ENCODE measurements at places on chromosomes 6 and 20. TPM values are rescaled to one million over a fixed set of nuclear protein-coding genes. Genes with fewer than 3 reads are reported as not detected.

The ZSCAN9 gene
- 1.1 TPM for polyA plus RNA-seq

The ADGRB3 gene
- not detected for polyA plus RNA-seq

The MYLK4 gene
- polyA plus RNA-seq, result 0.37 TPM

The WFDC5 gene
- not detected for polyA plus RNA-seq

The IL17A gene
- polyA plus RNA-seq, result not detected

The VSX1 gene
- not detected for polyA plus RNA-seq

- peaks cover 1% of the 10 kb centered on the region for H3K27me3 ChIP-seq
- DNase-seq, result no peak
- no peak overlapping the region for H3K4me3 ChIP-seq
- H3K27ac ChIP-seq, result no peak overlapping the region
Observed at GRCh38 chr6:8530785-8531435, 95.6 kb upstream of the SLC35B3 start.

DNA sequence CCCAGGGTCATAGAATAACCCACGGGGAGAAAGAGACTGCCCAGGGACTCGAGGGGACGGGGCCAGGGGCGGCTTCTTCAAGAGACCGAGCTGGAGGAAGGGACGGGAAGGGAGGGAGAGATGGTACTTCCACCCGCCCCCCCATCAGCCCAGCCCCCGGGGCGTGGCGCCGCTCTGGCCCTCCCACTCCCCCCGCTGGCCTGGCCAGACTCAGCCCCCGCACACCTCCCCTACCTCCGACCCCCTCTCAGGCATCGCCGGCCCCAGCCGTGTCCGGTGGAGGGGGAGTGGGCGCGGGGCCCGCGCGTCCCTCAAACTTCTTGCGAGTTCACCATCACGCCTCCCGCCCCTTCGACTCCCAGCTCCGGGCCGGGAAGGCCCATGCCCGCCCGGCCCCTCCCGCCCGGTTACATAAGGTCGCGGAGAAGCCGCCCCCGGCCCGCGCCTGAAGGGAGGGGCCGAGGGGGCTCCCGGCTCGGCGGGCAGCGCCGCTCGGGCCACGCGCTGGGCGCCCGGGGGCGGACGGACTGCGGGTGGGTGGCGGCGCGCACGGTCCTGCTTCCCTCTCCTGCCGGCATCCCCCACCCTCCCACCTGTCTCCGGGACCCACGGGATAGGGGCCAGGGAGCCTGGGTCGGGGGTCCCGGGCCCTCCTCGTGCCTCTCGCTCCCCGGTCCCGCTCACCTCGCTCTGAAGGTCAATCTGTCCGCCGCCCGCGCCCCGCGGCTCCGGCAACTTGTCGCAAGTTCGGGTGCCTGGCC, 562 bp downstream of the TFEB start:
- H3K4me1 ChIP-seq, result peaks cover 44% of the 10 kb centered on the region
- H3K27ac ChIP-seq, result peak overlapping the region; percentile 62
- H3K36me3 ChIP-seq, result no peaks in the 10 kb centered on the region

GRCh38 chr6:110781522-110782214, 33.6 kb downstream of the CDK19 start:
- H3K4me3 ChIP-seq, result no peak overlapping the region
- no peak for DNase-seq

GRCh38 chr6:45445749-45446549, 68.2 kb upstream of the SUPT3H start:
- H3K27me3 ChIP-seq, result no peaks in the 10 kb centered on the region
- peaks cover 84% of the 10 kb centered on the region for H3K36me3 ChIP-seq
- peaks cover 72% of the 10 kb centered on the region for H3K4me1 ChIP-seq
- H3K4me3 ChIP-seq, result no peak overlapping the region
- DNase-seq, result no peak
- no peak overlapping the region for H3K27ac ChIP-seq

GRCh38 chr6:156060013-156060412, 604.4 kb upstream of the NOX3 start:
- peaks cover 10% of the 10 kb centered on the region for H3K27me3 ChIP-seq
- no peaks in the 10 kb centered on the region for H3K36me3 ChIP-seq
- DNase-seq, result peak; percentile 57
- peaks cover 12% of the 10 kb centered on the region for H3K4me1 ChIP-seq
- peak overlapping the region; percentile 19 for H3K4me3 ChIP-seq
- peak overlapping the region; percentile 85 for H3K27ac ChIP-seq

GRCh38 chr6:61809004-61809595, 476.9 kb downstream of the KHDRBS2 start:
- no peak overlapping the region for H3K4me3 ChIP-seq
- H3K27me3 ChIP-seq, result no peaks in the 10 kb centered on the region

DNA sequence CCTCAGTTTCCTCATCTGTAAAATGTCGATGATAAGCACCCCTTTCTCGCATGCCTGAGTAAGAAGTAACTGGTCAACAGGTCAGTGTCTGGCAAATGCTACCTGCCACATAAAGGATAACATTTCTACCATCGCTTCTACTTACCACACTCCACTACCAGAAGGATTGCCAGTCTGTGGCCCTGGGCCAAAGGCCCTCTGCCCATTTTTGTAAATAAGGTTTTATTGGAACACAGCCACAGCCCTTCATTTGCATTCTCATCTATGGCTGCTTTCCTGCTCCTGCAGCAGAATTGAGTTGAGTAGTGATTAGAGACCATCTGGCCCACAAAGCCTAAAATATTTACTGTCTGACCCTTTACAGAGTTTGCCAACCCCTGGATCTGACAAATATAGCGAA, 121.8 kb downstream of the TOX2 start:
- no peak overlapping the region for H3K4me3 ChIP-seq
- no peak for DNase-seq
- H3K36me3 ChIP-seq, result no peaks in the 10 kb centered on the region
- H3K27me3 ChIP-seq, result peaks cover 10% of the 10 kb centered on the region

GRCh38 chr6:134585517-134585873, 267.6 kb upstream of the SGK1 start:
- no peak overlapping the region for H3K27ac ChIP-seq
- no peaks in the 10 kb centered on the region for H3K36me3 ChIP-seq
- no peak overlapping the region for H3K4me3 ChIP-seq
- DNase-seq, result no peak
- no peaks in the 10 kb centered on the region for H3K27me3 ChIP-seq
- no peaks in the 10 kb centered on the region for H3K4me1 ChIP-seq

DNA sequence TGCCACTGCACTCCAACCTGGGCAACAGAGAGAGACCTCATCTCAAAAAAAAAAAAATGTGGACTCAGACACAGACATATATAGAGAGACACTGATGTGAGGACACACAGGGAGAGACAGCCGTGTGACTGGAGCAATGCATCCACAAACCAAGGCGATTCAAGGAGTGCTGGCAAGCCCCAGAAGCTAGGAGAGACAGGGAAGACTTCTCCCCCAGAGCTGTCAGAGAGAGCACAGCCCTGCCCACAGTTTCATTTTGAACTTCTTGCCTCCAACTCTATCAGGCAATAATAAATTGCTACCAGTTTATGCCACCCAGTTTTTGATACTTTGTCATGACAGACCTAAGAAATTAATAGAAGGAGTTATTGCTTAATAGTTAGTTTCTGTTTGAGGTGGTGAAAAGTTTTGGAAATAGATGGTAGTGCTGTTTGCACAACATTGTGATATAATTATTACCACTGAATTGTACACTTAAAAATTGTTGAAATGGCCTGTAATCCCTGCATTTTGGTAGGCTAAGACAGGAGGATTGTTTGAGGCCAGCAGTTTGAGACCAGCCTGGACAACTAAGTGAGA, 5.1 kb upstream of the MDFI start:
- H3K4me3 ChIP-seq, result no peak overlapping the region
- H3K36me3 ChIP-seq, result no peaks in the 10 kb centered on the region
- peaks cover 23% of the 10 kb centered on the region for H3K27me3 ChIP-seq

DNA sequence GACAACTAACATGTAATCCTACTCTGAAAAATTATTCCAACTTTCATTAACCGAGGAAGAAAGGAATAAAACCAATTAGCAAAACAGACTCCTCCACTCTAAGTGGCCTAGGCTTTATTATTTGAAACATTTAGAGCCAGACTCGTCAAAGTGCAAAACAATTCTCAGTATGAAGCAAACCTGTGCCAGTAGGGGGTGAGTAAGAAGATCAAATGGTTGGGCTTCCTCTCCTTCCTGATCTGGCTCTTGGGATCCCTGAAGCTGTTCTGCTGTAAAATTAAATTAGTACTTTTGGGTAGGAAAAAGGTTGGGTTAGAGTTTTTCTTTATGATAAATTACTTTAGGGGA, 177.6 kb upstream of the MAN1A1 start:
- H3K27me3 ChIP-seq, result no peaks in the 10 kb centered on the region
- H3K4me1 ChIP-seq, result no peaks in the 10 kb centered on the region
- no peak overlapping the region for H3K4me3 ChIP-seq

Data from naive thymus-derived CD8-positive, alpha-beta T cell (primary cell).